CD4-positive, alpha-beta T cell treated with Interleukin-2 at 100 ng/mL for 4 hours (primary cell): ENCODE measurements at places on chromosomes 16 and 17.
A peak's percentile ranks its signal among the peaks of the same experiment; 100 is the strongest.

DNA sequence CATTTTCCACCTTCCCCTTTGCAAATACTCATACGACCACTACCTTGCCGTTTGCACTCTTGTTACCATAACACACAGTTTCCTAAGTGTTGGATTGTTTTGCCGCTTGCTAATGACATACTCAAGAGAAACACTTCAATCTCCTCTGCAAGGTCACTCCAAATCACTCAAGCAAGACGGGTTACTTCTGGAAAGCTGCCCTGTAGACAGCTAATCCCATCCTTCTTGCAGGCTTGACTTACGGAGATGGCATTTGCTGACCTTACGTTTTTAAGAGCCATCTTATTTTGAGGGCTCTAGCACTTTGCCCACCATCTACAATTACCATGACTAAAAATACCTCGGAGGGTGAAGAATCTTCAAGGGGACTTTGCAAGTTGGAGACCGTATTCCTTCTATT is 46.2 kb downstream of the MYH3 start:
- no peak for DNase-seq

DNA sequence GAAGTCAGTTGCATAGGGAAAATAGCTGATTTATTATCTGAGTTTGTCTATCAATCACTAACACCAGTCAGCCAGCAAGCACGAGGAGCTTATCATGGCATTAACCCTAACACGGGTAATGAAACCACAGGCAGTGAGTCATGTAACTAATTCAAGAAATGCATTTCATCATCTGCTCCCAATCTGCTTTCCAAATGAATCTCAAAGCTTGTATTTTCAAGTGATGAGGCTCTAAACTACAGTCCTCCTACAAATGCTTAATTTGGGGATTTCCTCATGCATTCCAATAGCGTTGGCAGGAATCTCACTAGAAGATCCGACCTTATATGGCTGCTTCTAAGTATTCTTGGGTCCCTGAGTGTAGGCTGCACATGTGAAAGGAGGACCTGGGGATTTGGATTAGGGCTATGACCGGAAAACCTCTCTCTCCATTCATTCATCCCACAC is 118.4 kb upstream of the HSBP1 start:
- DNase-seq, result no peak

DNA sequence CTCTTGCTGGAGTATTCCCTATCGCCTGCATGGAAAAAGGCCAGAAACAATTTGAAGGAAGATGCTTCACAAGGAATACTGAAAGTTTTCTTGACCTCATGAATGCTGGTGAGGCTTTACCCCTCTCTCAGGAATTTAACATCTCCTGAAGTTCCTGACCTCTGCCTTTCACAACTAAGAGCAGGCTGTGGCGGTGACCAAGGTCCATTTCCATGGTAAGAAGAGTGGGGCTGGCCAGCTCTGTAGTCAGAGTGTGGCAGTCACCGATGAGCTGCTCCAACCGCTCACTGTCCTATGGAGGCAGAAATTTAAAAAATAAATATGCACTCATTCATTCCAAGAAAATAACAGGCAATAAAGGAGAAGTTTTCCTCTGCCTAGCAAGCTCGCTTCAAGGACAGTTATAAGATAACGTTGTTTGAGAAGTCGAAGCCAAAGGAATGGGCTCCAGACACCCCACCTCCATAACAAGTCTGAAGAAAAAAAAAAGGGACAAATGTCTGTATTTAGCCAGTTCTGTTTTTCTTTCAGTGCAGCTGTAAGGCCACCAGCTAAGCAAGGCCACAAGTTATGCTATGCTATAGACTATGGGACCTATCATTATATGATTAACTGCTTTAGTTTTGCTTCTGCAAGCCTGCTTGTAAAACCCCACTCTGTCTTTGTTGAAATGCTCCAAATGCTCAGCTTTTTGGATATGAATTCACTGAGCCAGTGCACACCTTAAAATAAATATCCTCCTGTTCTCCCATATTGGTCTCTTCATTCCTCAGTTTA is 6.0 kb upstream of the CCL4L2 start:
- no peak for DNase-seq

- no peak for DNase-seq
Measured at GRCh38 chr16:14132696-14133048, 61.6 kb downstream of the MRTFB start.

GRCh38 chr17:3512505-3513171 is 36.8 kb downstream of the ASPA start:
- DNase-seq, result no peak

- peak; percentile 33 for DNase-seq
Measured at GRCh38 chr17:64572682-64573154, 65.9 kb downstream of the CEP95 start.

GRCh38 chr17:70447588-70447987 is 278.3 kb downstream of the KCNJ2 start:
- DNase-seq, result no peak

DNA sequence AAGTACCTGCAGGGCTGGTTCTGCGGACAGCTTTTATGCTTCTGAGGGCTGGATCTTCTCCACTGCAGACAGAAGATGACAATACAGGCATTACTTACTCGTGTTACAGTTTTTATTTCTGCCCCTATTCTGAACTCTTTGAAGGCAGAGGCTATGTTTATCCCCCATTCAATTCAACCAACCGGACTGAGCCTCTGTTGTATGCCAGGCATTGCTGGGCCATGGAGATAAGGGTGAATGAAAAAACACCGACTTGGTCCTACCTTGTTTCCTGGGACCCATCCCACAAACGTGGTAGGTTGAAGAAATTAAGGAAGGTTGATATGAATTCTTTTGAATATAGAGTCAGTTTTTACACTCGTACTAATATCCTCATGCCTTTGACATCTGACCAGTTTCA is 10.0 kb upstream of the HP start:
- DNase-seq, result no peak

GRCh38 chr16:81539009-81539758 is 94.6 kb downstream of the CMIP start:
- no peak for DNase-seq

DNA sequence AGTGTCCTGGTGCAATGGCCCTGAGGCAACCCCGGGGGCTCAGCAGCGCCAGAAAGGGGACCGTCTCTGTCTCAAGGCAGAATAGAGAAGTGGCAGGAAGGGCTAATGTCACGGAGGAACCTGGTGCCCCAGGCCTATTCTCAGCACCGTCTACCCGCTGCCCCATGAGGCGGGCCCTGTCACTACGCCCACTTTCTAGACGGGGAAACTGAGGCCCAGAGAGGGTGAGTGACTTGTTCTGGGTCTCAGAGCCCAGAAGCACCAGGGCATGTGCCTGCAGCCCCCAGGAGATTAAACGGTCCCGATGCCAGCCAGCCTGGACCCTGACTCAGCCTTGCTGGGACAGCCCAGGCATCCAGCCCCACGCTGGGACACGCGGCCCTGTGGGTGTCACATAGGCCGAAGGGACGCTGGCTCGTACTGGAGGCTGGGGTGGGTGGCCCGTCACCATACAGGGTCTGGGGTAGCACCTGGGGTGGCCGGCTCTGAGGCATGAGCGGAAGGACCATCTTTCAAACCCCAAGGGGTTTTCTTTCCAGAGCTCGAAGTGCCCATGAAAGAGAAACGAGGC is 40.2 kb upstream of the PABPN1L start:
- no peak for DNase-seq

DNA sequence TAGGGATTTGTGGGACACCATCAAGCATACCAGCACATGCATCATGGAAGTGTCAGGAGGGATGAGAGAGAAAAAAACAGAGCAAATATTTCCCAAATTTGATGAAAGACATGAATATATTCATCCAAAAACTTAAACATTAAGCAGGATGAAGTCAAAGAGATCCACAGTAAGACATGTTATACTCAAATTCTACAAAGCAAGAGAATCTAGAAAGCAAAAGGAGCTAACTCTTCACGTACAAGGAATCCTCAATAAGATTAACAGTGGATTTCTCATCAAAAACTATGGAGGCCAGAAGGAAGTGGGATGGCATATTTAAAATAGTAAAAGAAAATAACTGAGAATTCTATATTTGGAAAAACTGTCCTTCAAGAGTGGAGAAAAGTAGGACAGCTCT is 374.8 kb downstream of the ZFHX3 start:
- no peak for DNase-seq

GRCh38 chr17:29071303-29071702 is 28.4 kb downstream of the PIPOX start:
- no peak for DNase-seq

DNA sequence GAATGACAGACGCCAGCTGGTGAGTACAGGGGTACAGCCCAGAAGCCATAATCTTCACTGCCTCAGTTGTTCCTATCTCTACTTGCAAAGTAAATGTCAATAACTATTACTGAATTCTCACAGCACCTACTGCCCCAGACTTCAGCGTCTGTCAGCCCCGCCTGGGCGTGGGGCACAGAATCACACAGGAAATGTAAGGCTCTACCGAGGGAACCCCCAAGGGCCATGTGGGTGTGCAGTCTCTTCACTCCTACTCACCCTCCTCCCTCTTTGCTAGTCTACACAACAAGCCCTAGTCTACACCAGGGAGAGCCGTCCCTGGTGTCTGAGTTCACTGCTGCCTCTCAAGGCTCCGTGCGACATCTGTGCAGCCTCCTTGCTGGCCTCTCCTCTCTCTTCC is 4.5 kb downstream of the NPTX1 start:
- peak; percentile 53 for DNase-seq

DNA sequence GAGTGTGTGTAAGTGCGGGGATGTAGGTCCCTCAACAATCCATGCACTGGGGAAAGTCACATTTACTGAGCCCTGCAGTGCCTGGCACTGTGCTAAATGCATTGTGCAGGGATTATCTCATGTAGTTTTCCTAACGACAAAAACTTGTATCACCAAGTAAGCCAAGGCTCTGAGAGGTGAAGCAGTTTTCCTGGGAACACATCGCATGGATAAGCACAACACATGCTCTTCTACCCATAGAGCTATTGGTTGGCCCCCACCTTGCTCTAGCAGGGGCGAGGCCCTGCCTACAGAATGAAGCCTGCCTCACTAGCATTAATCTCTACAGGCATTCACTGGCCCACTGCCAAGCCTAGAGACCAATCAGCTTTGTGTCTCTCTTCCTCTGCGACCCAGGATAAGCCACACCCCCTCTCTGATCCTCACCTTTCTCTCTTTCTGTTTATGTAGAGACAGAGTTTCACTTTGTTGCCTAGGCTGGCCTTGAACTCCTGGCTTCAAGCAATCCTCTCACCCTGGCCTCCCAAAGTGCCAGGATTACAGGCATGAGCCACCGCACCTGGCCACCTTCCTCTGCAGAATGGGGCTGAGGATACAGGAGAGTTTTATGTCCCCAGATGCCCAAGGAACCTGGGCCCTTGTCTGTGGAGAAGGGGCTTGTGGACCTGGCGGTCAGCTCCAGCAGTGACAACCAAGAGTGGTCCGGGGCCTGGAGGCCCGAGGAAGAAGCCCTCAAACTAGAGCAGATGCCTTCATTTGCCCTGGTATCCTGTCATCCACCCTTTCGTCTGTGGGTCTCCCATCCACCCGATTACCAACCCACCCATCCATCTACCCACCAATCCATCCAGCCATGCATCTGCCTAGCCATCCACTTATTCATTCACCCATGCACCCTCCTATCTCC is 12.8 kb downstream of the CDH16 start:
- peak; percentile 20 for DNase-seq

- DNase-seq, result peak; percentile 58
Measured at GRCh38 chr17:60641810-60642220, 35.8 kb upstream of the BCAS3 start.

DNA sequence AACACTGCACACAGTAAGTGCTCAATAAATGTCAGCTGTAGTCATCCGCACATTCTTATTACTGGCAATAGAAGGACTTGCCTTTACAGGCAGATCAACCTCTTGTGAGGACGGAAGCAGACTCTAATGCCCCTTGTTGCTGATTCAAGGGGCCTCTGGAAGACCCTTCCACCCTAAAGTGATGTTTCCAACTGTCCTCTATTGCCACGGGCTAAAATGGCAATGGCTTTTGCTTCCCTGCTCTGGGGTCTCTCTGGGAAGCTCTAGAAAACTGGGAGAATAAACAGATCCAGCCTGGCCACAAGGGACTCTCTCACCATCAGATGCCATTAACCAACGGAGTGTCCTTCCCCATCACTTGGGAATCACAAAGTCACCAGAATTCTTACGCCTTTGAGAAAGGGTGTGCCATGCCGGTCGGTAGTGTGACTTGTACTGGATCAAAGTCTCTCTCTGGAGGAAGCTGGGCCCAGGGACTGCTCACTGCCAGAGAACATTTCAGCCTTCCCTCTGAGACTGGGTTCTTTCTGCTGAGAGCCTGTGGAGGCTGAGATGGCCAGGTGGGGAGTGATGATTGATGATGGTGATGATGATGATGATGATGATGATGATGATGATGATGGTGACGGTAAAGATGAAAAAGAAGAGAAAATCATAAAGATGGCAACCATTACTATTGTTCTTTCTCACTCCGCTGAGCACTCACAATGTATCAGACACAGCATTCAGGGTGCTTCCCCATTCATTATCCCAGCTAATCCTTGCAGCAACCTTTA is 146.8 kb downstream of the CYLD start:
- no peak for DNase-seq

DNA sequence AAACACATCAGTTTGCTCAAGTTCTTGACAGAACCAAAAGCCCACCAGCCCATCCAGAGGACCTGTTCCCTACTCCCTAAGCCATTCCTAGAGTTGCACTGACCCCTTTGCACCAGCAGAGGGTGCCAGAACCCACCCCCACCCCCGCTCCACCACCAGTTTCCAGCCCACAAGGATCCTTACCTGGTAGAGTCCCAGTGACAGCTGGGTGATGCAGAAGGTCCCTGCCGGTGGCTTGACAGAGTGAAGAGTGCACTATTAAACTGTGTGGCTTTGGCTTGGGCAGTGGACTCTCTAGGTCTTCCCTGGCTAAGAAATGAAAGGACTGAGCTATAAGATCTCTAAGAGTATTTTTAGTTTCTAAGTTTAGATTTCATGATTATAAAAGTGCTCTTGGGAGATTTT is 73.3 kb upstream of the MTMR4 start:
- peak; percentile 56 for DNase-seq

DNA sequence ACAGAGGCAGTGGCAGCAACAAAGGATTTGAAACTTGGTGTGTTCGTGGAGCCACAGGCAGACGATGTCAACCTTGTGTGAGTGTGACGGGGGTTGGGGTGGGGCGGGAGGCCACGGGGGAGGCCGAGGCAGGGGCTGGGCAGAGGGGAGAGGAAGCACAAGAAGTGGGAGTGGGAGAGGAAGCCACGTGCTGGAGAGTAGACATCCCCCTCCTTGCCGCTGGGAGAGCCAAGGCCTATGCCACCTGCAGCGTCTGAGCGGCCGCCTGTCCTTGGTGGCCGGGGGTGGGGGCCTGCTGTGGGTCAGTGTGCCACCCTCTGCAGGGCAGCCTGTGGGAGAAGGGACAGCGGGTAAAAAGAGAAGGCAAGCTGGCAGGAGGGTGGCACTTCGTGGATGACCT is 25.5 kb downstream of the STH start:
- no peak for DNase-seq

GRCh38 chr17:14119546-14119945 is 50.2 kb downstream of the COX10 start:
- DNase-seq, result peak; percentile 7

DNA sequence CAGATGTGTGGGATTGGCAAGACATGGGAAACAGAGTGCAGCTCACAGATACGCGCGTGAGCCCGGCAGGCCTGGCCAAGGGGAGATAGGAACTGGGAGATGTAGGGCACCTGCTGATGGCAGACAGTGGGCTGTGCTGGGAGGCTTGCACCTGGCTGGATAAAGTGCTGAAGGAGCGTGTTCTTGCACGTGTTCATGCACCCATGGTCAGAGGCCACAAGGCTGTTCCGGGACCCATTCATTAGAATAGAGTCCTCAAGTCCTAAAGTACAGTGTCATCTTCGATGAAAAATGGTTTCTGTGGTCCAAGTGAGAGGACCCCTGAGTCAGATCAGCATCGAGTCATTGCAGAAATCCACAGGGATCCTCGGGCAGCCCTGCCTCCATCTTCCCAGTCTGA is 236.4 kb downstream of the CCDC182 start:
- DNase-seq, result no peak
